ENCODE measurements at places on chromosomes 11 and 22.

DNA sequence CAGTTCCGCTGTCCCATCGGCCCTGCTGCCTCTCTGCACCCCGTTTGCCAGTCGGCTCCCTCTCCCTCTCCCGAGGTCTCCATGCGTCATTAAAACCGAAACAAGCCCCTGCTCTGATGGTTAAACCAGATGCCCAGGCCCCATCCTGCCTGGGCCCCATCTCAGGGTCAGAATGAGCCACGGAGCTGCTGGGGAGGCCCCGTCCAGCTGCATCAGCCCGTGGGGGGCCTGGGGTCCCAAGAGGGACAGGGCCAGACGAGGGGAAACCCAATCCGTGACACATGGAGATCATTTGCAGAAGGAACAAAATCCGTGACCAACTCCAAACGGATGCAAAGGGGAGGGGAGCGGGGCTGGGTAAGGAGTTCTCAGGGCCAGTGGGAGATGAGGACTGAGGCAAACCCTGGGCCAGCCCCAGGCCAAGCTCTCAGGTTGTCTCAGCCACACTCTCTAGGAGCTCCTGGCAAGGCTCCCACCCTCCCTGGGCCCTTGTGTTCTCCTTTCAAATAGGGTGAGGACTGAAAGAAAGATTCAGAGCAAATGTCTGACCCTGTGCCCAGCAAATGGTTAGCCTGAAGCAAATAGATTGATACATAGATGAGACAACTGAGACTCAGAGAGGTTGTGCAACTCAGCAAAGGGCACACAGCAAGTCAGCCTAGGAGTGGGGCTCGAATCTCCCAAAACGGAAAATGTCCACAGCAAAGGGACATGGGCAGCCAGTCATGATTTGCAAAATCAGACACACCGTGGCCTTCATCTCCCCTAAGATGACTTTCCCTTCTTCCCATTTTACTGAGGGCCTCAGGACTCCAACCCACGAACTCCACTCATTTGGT lies 162.1 kb downstream of the MN1 start:
- no peak for DNase-seq

- DNase-seq, result no peak
Measured at GRCh38 chr11:20087118-20087521, 73.2 kb downstream of the DBX1 start.

- no peak for DNase-seq
Measured at GRCh38 chr11:86688398-86689179, 16.2 kb upstream of the ME3 start.

GRCh38 chr11:110373051-110373702 lies 56.6 kb upstream of the FDX1 start:
- DNase-seq, result no peak

- no peak for DNase-seq
Measured at GRCh38 chr11:11810764-11811726, 30.7 kb upstream of the USP47 start.

GRCh38 chr11:2541881-2542361 lies 97.1 kb downstream of the KCNQ1 start:
- peak; percentile 26 for DNase-seq

GRCh38 chr11:131025020-131025419 lies 108.7 kb upstream of the SNX19 start:
- DNase-seq, result no peak
